ENCODE measurements at places on chromosomes 3 and 15.

DNA sequence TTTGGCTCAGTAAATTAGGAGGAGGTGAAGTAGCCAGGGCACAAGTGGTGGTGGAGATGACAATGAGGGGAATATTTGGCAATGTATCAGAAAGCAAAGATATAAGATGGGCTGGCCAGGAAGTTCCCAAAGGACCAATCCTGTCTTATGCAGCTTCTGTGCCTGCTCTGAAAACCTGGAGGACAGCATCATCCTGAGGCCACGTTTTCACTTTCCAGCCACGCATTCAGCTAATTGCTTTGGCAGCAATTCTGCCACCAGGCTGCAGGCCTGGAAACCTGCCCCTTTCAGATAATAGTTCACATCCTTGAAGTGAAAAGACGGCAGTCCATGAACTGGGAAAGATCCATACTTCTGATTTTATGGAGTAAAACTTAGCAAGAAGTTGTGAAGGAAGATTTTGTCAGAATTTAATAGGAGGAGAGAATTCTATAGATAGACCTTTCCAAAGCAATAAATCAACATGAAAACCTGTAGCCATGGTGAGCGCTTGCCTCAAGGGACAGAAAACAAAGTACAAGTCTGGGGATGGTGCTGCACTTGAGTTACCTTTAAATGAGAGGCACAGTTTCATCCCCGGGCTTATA is 682.5 kb downstream of the GRM7 start:
- no peak for DNase-seq

DNA sequence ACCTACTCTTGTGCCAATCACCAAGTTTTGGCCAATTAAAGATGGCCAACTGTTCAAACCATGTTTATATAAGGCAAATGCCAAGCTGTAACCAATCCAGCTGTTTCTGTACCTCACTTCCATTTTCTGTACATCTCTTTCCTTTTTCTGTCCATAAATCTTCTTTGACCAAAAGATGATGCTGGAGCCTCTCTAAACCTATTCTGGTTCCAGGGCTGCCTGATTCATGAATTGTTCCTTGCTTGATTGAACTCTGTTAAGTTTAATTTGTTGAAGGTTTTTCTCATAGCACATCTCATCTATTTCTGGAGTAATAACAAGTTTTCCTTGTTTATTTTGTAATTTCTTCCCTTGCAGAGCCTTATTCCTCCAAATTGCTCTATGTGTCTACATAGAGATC is 115.3 kb upstream of the SMAD3 start:
- DNase-seq, result no peak

- DNase-seq, result no peak
These were observed 185.2 kb downstream of the UACA start for GRCh38 chr15:70578196-70578595.

GRCh38 chr3:5809586-5810246 is 622.2 kb downstream of the EDEM1 start:
- DNase-seq, result no peak

GRCh38 chr15:101329309-101329863 is 34.3 kb upstream of the SNRPA1 start:
- no peak for DNase-seq

GRCh38 chr15:50933341-50933740 is 24.9 kb downstream of the AP4E1 start:
- no peak for DNase-seq

GRCh38 chr3:76065964-76066363 is 280.6 kb upstream of the ZNF717 start:
- DNase-seq, result peak; percentile 42

DNA sequence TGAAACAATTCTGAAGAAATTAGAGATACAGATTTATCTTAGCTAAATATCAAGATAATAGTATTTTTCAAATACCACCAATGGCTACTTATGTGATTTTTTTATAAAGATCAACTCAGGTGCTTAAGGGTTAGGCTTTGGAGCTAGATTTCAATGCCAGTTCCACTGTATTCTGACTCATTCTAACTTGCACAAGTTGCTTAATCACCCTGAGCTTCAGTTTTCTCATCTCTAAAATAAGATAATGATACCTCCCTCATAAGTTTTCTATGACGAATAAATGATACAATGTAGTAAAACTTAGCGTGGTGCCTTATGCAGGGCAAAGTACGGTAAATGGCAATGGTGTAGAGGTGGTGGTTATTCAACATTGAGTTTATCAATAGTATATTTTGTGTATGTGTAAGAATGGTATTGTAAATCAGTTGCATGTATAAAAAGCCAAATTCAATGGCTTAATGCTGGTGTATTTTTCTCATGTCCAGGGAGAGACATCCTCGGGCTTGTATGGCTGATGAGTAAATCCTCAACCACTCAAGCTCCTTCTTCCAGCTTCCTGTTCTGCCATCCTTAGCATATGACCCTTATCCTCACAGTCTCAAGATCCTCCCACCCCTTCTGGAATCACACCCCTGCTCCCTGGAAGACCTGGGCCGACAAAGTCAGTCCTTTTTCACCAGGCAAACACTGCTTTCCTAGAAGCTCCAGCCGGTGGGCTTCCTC is 505.9 kb upstream of the CFAP20DC start:
- no peak for DNase-seq

DNA sequence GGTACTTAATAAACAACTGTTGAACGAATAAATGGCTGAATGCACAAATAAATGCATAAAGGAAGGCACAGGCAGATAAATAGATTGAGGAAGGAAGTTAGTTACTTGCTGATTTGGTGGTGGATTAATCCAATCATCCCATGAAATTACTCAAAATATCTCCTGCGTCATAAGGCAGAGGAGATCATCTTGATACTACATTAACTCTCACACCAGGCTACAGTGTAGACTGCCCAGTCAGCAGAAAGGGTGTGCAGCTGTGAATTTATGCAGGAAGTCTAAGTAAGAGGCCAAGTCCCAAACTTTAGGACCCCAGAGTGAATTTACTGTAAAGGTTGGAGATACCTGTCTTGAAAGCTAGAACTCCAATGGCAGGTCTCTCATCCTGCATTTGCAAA is 38.6 kb downstream of the PRICKLE2 start:
- DNase-seq, result no peak

- no peak for DNase-seq
These were observed 752.0 kb upstream of the GRM7 start for GRCh38 chr3:6108957-6109356.

DNA sequence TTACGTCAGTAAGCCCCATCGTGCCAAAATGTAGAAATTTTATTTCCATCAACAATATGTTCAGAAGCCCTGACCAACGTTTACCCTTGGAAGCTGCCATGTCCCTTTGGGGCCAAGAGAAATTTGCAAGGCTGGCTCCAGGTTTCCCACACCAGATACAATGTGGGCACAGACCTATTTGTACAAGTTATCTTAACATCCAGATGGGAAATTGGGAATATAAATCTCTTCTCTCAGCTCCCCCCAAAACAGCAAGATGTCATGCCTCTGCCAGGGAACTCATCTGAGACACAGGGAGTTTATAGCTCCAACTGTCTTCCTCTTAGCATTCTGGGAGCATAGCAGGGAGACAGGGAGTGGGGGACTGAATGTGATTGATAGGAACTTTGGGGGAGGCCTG is 9.3 kb upstream of the DPPA2 start:
- DNase-seq, result no peak

DNA sequence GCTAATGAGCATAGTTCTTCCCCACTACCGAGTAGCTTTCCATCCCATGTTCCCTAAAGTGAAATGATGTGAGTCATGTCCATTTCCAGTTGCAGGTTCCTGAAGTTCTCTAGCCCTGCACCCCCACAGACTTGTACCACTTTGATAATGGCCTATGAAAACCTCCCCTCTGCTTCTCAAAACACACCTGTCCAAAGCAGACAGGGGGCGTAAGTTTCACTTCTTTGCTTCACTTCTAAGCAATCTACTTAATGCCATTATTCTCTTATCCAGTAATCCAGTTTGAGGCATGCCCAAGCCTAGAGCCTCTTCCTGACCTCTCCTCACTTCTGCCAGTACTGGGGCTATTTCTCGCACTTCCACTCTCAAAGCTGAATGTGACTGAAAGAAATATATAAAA is 305.1 kb downstream of the IGSF11 start:
- DNase-seq, result no peak

DNA sequence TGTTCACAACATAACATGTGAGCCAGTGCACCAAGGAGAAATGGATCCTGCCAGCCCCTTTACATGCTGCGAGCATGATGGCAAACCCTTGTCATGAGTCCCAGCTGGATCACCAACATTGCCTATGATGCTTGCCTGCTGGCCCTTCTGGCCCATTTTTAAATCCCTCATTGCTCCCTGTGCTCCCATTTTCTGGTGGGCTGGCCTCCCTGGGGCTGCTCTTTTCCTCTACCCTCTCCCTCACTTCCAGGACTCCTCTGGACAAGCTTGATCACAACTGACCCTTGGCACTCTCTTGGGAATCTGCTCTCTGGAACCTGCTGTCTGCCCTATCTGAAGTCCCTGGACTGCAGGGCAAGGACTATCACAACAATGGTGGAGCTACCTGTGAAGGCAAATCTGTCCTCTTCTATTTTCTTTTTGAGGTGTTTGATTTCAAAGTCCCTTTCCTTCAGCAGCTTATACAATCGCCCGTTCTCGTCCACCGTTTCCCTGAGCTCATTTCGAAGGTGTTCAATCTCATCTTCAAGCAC is 16.3 kb downstream of the CCDC13 start:
- DNase-seq, result no peak

DNA sequence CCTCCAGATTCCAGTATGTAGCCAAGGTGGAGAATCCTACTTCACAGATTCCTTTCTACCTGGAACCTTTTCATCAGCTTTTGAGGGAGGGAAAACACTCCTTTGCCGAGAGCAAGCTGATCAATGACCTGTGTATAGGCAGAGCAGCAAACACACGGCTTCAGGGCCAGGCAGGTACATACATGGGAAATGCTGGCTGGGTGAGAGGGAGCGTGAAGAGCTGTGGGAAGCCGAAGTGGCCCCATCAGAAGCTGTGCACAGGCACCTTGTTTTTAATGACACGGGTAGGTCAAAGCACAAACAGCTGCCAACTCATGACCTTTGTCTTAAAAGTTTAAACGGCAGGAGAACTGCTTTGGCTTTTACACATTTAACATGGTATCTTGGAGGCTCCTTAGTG is 25.3 kb downstream of the STARD5 start:
- no peak for DNase-seq

DNA sequence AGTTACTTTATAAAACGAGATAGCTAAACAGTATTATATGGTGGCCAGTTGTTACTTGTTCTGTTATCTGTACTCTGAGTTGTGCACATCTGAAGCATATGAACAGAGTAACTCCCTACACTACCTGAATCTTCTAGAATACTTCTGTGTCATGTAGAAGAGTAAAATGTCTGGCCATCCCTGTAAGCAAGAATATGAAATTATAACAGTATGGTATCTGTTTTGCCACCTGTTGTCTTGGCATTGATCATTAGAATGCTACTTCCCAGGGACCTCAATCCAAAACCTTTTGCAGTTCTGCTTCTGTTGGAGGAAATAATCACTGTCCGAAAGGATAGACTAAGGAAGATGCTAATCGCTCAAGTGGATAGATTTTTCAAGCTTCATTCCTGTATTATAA is 1.9 kb downstream of the TEX9 start:
- DNase-seq, result no peak

GRCh38 chr3:197994736-197995135 is 34.7 kb downstream of the LMLN start:
- DNase-seq, result no peak

DNA sequence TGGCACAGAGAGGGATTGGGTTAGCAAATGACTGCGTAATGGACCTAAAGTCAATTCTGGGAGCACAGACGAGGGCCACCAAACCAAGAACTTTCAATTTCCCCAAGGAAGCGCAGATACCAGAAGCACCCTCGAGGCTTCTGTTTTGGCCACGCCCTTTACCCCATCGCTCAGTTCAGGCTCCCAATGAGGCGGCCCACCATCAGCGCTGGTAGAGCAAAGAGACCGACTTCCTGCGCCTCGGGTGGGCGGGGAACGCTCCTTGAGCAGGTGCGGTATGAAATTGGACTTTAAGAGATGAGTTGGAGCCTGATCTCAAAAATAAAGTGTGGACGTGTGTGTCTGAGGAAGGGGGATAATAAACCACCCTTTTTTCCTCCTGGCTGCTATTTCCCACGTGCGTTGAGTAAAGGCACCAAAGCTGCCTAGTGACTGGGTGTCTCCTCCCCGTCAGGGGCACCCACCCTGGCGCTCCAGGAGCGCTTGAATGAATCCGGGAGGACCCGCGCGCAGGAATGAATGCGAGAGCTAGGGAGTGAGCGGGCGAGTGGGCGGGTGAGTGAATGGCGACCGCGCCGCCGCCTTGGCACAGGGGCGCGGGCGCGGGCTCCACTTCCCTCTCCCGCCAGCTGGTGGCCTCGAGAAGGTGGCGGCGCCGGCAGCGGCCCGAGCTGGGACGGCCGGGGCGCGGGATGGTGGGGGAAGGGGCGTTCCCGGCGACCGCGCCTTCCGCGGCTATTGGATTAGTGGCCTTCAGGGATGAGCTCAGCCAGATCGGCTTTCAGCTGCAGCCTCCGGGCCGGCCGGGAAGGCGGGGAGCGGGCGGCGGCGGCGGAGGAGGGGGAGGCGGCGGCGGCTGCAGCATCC is at the start of gene SPSB4:
TSS of gene SPSB4 (plus strand) at position 772 of the 867 bp plus-strand sequence. CDS start 14,758 bp downstream, outside the sequence.
- DNase-seq, result peak; percentile 67

DNA sequence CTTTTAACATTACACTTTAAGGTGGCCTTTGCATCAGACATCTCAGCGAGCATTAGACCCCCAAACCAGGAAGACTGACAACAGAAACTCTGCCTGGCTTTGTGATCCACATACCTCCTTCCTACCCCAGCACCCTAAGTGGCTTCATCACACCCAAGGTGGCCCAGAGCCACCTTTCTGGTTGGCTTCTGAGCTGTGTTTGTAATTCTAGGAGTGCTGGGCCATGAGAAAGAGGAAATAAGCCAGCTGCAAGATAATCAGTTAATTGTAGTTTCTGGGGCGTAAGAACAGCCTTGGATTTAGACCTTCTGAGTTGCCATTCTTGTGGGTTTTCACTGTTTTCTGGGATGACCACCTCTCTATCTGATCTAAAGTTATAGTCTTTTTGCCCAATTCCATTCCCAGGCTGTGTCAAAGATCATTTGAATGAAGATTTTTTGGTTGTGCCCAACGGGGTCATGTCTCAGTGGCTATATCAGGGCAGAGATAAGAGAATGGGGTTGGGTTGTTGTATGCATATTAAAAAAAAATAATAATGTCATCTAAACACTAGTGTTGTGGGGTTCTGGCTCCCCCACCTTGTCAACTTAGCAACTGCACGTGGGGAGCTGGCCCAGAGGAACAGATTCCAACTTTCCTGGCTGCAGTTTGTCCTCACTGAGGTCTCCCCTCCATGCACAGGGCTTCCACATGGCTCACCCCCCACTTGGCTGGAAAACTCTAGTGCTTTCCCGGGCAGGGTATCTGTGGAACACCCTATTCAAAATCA is 234.8 kb upstream of the WNT5A start:
- no peak for DNase-seq

DNA sequence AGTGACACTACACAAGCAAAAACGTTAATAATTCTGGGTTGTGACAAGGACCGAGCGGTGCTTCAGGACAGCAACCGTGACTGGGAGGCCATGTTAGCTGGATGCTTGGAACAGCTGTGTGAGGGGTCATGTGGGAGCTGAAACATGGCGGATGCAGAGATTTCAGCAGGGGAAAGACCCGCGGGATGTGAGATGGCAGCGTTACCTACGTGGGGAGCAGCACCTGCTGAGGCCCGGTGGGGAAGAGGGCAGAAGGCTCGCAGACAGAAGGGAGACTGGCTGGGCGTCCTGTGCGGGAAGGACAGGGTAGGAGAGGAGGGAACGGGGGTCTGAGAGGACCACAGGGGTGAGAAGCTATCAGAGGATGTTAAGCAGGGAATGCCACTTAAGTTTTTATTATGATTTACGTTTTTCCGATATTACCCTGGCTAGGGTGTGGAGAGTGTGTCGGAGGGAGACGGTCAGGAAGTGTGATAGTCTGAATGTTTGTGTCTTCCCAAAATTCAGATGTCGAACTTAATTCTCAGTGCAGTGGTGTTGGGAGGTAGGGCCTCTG is 228.8 kb upstream of the LYSMD4 start:
- no peak for DNase-seq
